ENCODE measurements at places on chromosomes 16 and 17.

DNA sequence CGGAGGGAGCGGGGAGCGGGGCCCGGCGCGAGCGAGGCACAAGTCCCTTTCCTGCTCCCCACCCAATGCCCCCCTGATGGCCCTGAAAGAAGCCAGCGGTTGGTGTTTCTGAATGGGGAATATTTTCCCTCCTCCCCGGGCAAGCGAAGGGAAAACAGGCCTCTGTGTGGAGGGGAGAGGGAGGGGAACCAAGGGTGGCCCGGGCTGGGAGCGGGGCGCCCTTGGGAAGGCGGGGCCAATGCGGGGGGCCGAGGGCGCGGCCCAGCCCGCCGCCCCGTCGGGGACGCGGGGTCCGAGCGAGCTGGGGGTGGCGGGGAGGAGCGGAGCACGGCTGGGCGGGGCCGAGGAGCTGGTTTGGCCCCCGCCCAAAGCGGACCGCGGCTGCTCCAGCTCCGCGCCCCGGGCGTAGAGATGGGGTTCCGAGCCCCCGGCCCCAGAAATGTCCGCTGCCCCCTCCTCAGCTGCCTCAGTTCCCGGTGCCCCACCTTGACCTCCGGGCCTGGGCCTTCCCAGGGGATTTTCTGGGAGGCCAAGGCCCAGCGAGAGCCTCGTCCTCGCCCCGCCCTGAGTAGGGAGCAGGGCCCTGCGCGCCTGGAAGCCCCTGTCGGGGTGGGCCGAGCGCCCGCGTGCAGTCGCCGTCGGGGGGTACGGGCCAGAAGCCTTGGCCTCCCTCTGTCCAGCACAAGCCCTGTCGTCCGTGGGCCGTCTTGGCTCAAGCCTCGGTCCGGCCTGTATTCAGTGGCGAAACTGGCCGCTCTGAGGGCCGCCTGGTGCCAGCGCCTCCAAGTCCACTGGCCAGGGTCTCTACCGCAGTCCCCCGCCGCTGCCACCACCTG, 3.9 kb upstream of the HEXIM1 start:
- peak; percentile 69 for DNase-seq

- no peak for DNase-seq
These were observed 8.4 kb downstream of the C16orf95 start for GRCh38 chr16:87308826-87309225.

- no peak for DNase-seq
These were observed 2.0 kb upstream of the KRT38 start for GRCh38 chr17:41442739-41443138.

DNA sequence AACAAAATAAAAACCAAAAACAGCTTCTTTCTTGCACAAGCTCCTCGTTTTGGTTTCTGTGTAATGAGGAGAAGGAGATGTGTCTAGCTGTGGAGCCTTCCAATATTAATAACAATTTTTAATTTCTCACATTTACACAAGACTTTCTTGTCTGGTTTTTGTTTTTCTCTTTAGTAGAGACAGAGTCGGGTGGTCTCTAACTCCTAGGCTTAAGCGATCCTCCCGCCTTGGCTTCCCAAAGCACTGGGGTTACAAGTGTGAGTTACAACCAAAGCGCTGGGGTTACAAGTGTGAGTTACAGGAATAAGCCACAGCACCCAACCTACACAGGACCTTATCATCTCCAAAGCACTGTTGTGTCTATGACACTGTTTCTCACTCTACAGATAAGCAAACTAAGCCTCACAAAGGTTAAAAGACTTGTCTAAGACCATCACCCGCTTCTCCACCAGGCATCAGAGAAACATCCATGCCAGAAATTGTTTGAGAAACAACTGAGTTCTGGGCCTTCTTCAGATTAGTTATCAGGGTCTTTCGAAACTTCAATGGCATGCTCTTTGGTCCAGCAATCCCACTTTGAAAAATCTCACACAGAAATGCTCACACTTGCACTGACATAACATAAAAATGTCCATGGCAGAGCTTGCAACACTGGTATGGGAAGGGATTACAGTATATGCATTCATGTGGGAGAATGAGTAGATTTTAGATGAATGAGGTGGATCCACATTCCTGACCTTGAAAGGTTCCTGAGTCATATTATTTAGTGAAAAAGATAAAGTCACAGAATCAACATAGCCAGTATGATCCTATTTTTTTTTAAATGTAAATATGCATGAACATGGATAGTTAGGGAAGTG, 3.9 kb downstream of the ABAT start:
- no peak for DNase-seq

GRCh38 chr16:29961479-29962343, at the start of gene TMEM219:
Gene TMEM219 (plus strand): TSS chr16:29962079. CDS start chr16:29963144, 1,065 bp downstream.
- peak; percentile 98 for DNase-seq

DNA sequence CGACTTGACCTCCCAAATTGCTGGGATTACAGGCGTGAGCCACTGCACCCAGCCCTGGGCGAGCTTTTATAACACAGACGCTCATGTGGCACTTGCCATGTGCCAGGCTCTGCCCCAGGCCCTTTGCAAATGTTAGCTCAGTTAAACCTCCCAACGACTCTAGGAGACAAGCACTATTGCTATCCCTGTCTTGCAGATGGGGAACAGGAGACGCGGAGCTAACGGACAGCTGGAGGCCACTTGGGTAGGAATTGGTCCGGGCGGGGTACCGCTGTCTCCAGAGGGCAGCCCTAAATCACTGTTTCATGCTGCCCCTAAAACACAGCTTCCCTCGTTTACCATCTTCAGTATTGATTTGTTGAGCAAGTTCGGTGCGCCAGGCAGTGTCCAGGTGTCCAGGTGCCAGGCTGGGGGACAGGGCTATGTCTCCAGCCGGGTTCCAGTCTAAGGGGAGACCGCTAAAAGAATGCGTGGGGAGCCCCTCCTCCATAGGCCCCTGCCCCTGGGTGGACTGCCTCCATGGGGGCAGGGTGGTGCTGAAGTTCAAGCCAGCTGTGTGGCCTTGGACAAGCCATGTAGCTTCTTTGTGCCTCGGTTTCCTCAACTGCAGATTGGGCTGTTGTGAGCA, 23.7 kb downstream of the TMEM235 start:
- no peak for DNase-seq

GRCh38 chr17:42098730-42099399, 592 bp upstream of the ZNF385C start:
- no peak for DNase-seq

DNA sequence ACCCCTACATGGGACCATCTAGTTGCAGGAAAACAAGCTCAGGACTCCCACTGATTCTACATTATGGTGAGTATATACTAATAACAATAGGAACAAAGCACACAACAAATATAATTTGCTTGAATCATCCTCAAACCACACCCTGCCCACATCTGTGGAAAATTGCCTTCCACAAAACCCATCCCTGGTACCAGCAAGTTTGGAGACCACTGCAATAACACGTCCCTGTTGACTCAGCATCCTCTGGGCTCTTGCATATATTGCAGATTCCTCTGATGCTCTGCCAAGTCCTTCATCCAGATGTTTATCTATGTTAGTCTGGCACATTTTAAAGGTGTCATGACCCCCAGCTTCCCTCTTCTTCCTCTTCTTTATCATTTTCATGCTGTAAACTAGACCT, 138.4 kb downstream of the PCTP start:
- no peak for DNase-seq

GRCh38 chr16:30700491-30700890, 1.5 kb downstream of the SRCAP start:
- peak; percentile 64 for DNase-seq

DNA sequence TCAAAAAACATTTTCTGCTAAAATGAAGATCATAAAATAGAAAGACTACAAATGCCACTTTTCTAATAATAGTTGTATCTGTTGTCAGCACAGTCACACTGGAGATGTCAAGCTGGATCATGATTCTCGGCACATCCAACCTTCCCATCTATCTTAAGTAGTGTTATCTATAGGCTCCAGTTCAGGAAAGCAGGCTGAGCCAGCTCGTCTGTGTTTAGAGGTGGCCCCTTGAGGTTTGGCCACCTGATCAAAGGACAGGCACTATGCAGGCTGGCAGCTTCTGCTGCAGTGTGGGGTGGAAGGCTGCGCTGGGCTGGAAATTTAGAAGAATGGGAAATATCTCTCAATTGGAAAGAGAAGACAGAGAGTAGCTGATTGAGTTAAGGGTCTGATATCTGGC, 32.4 kb downstream of the SMYD4 start:
- peak; percentile 62 for DNase-seq

- no peak for DNase-seq
These were observed 282.6 kb downstream of the CBLN1 start for GRCh38 chr16:48999044-48999443.

- no peak for DNase-seq
These were observed 6.8 kb downstream of the ERN1 start for GRCh38 chr17:64123114-64123513.

DNA sequence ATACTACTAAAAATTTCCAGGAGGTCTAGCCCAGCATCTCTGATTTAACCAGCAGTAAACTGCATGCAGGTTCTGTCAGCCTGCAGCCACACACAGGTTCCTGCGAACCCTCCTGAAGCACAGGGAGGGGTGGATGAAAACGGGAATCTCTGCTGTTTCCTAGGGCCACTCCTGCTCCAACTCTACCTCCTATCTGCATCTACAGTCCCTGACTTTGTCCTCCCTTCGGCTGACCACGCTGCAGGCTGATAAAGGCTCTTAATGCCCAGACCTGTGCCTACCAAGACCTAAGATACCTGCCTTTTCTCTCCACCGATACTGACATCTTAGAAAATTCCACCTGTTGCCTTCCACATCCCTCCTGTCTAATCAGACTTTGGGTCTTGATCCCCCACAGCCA, 50.2 kb downstream of the CYTH1 start:
- DNase-seq: no peak

DNA sequence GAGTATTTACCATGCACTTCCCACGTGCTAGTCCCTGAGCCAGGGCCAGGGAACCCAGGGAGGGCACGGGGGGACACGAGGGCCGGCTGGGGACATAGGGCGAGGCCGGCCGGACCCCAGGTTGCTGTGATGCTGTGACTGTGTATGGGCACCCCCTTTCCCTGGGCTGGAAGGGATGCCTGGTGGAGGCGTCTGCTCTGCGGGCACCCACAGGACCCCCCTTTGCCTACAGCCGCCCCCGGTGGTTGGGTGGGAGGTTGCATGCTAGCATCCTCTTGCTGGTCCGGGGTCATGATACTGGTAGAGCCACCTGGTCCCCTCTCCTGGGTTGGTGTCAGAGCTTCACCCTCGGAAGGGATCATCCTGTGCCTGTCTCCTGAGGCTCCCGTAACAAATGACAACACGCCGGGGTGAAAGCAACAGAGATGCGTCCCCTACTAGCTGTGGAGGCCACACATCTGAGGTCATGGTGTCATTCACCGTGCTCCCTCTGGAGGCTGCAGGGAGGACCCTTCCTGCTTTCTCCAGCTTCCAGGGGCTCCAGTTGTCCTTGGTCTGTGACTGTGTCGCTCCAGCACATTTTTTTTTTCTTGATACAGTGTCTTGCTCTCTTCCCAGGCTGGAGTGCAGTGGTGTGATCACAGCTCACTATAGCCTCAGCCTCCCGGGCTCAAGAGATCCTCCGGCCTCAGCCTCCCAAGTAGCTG, 3.1 kb upstream of the CIAO3 start:
- peak; percentile 36 for DNase-seq

- DNase-seq: no peak
These were observed 20.8 kb upstream of the PIK3R5 start for GRCh38 chr17:8986295-8986694.

DNA sequence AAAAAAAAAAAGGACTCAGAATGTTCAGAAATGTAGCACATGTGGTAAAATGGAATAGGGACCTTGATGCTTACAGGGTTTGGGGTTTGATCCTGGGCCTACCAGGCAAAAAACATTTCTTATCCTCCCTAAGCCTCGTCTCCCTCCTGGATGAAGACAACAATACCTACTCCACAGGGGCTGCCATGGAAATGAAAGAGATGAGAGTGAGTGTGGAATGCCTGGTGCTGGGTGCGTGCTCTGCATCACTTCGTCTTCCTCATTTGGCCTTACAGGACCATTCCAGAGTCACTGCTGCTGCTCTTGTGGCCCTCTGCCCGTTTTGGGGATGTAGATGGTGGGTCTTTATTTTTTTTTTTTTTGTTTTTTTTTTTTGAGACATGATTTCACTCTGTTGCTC, 692.9 kb upstream of the EEF2KMT start:
- no peak for DNase-seq

DNA sequence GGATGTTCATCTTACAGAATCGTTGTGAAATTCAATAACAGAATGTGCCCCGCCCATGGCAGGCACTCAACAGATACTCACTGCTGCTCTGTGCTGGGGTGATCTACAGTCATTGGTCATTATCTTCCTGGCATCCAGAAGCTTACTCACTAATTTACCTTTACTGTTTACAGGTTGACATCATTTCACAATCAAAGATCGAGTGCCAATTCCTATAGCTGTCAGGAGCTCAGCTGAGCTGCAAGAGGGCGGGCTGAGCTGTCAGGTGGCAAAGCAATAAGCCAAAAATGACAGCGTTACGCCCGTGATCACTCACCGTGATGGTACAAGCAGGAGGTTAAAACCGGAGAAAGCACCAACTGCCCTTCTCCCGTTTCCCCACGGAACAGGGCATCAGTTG, 51.2 kb downstream of the LITAF start:
- no peak for DNase-seq

GRCh38 chr16:66103211-66103610, 263.3 kb upstream of the CDH5 start:
- no peak for DNase-seq

GRCh38 chr17:35607239-35607847, 20.2 kb downstream of the AP2B1 start:
- DNase-seq: no peak

DNA sequence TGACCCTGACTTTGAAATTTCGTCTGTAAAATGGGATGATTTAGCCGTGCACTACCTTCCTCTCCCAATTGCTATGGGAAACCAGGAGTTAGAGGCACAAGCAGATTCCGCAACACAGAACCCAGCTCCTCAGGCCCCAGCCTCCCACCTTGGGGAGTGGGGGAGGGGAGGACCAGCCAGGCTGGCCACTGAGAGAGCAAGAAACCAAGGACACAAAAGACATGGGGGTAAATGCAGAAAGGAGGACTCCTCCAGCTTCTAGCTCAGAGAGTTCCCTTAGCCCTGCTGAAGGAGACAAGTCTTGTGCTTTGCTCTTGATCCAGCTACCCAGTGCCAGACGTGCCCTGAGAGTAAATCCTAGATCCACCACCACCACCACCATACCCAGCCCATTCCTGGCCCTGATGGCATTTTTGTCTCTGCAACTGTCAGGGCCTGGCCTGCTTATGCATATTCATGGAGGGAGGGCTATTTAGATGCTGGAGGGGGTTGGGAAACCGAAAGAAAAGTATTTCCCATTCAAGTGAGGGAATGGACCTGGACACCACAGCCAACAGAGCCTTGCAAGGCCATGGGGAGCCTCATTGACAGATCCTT, 25.9 kb downstream of the PITPNM3 start:
- DNase-seq: no peak

DNA sequence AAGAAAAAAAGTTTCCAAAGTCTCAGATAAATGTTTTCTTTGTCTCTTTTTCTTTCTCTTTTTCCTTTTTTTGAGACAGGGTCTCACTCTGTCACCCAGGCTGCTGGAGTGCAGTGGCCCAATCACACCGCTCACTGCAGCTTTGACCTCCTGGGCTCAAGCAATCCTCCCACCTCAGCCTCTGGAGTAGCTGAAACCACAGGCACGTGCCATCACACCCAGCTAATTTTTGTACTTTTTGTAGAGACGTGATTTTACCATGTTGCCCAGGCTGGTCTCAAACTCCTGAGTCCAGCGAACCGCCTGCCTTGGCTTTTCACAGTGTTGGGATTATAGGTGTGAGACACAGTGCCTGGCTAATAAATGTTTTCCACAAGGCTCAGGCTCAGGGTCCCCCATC, 53.3 kb upstream of the KSR1 start:
- DNase-seq: no peak

- no peak for DNase-seq
These were observed 16.4 kb downstream of the CDH5 start for GRCh38 chr16:66382966-66383299.

- no peak for DNase-seq
These were observed 916.9 kb upstream of the SOX9 start for GRCh38 chr17:71203953-71204352.
